ENCODE measurements at places on chromosomes 3 and 15.
A peak's percentile ranks its signal among the peaks of the same experiment; 100 is the strongest.

GRCh38 chr15:58063614-58064013 is 1.9 kb downstream of the ALDH1A2 start:
- DNase-seq: no peak

DNA sequence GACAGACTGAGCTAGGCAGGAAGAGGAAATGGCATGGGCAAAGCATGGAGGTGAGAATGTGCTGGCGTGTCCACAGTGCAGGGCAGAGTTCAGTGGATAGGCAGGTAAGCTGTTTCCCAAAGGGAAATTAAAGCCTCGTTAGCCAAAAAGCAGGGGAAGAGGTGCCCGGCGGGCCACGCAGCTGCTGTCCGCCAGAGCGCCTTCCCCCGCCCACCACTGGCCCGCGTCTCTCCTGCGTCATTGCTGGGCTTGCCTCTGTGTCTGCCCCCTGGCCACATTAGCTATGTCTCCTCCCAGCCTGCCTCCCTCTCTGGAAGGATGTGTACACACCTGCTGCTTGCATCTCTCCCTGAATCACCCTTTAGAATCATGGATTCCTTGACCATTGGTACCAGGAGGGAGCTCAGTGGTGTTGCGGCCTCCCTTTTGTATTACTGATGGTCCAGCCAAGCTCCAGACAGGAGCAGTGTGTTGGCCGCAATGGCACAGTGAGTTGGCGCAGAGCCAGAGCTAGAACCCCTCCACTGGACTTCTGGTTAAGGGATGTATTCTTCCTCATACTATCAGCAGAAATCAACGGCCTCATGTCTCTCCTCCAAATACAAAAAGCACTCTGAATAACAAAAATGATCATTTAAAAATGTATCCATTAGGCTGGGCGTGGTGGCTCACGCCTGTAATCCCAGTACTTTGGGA is 26.6 kb downstream of the SLC28A1 start:
- DNase-seq: no peak

GRCh38 chr3:59436164-59436958 is 386.5 kb upstream of the CFAP20DC start:
- DNase-seq: no peak

- DNase-seq: no peak
Measured at GRCh38 chr3:195060531-195061291, 210.2 kb downstream of the XXYLT1 start.

GRCh38 chr3:89138048-89138447 is 30.6 kb downstream of the EPHA3 start:
- DNase-seq: peak; percentile 11

GRCh38 chr15:42206406-42206805 is 1.7 kb downstream of the VPS39 start:
- no peak for DNase-seq

GRCh38 chr3:43215663-43216275 is 70.6 kb upstream of the SNRK start:
- DNase-seq: no peak

DNA sequence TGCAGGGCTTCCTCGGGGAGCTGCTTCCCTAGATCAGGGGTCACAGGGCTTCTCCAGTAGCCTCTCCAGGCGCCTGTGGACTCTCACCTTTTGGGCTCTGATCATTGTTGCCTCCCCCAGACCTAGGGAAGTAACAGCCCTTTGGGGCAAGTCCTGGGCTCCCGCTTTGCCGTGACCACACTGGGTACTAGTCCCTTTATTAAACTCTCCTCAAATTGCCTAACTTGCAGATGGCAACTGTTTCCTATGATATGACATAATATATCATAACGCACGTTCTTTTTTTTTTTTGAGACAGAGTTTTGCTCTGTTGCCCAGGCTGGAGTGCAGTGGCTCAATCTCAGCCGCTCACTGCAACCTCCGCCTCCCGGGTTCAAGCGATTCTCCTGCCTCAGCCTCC is 17.9 kb upstream of the NRROS start:
- no peak for DNase-seq

DNA sequence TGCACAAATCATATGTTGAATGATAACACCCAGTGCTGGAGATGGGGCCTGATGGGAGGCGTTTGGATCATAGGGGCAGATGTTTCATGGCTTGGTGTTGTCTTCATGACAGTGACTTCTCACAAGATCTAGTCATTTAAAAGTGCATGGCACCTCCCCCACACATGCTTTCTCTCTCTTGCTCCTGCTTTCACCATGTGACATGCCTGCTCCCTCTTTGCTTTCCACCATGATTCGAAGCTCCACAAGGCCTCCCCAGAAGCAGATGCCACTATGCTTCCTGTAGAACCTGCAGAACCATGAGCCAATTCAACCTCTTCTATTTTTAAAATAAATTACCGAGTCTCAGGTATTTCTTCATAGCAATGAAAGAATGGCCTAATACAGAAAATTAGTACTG is 17.8 kb upstream of the SH3BP5 start:
- no peak for DNase-seq

DNA sequence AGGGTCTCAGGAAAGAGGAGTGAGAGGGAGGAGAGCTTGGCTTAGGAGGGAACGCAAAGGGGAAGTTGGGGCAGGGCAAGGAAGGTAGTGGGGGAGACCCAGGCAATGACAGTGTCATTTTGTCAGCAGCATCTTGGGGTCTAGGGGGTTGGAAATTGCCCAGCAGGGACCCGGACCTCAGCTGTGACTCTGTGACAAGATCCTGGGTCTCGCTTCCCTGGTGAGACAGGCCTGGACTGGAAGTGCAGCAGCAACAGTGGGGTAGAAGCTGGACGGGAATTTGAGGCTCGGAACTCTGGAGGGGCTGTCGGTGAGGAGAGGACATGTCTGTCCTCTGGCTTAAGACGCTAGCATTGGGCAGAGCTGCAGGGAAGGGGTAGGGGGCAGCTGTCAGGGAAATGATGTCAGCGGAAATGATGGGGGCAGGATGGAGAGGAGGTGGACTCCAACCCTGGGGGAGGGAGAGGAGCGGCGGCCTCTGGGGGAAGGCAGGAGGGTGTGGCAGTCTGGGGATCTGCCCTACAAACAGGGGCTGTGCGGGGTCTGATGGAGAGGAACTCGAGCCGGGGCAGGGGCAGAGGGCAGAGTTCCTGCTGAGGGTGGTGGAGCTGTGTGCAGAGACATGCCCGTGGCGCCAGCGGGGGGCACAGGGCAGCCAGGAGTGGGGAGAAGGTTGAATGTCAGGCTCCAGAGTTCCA is 12.3 kb downstream of the ANPEP start:
- no peak for DNase-seq

All from fibroblast of skin of scalp (primary cell).